ENCODE measurements at places on chromosomes 7 and 10.
A peak's percentile ranks its signal among the peaks of the same experiment; 100 is the strongest.

- DNase-seq: no peak
These were observed 328.5 kb upstream of the AUTS2 start for GRCh38 chr7:69269806-69270205.

DNA sequence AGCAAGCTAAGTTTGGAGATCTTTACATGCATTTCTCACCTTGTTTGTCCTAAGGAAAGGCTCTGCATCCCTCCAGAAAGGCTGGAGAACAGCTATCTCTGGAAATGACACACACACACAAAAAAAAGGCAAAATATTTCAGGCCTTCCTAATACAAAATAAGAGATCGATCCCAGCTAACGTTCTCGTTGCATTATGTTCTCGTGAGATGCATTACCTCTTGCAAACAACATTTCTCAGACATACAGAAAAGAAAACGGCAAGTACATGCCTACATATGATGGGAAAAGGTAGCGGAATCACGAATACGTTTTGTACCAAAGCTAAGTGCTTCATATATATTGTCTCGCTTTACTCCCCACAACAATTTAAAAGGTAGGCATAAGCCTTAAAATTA is 488 bp downstream of the MTERF1 start:
- no peak for DNase-seq

- DNase-seq: no peak
These were observed 178.6 kb downstream of the EMX2 start for GRCh38 chr10:117720931-117721835.

- no peak for DNase-seq
These were observed 209.8 kb downstream of the ZEB1 start for GRCh38 chr10:31528831-31529230.

- DNase-seq: no peak
These were observed 186.3 kb upstream of the ADARB2 start for GRCh38 chr10:1923586-1923985.

- no peak for DNase-seq
These were observed 10.4 kb downstream of the CPA2 start for GRCh38 chr7:130276796-130277762.

DNA sequence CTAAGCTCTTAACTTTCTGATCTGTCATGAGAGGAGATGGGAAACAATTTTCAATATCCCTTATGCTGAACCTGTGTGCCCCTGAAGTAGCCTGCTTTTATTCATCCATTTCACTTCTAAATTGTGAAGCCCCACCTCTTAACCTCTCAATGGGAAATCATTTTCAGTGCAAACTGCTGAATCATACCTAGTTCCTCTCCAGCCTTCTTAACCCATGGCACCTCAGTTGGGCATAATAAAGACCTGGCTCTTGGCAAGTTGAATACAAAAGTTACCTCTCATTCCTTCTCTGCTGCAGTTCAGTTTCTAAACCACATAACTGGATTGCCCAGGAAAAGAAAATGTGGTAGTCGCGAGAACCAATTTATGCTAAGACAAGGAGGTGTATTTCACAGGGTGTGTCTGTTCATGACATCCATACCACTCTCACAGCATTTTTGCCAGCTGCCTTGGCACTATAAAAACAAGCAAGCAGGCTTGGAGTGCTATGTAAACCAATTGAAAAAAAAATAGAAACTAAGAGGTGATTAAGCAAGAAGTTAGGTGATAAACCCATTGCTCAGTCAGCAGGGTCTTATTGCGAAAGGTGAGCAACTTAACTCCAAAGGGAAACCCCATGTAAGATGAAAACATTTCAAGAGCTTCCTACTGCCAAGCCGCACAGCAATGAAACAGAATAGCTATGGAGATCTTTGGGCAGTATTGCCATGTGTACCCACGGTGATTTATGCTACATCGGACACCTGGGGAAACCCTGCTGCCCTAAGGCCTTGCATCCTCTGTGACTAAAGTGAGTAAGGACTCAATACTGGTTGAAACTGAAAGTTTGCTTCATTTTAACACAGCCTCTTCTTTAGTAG is 57.0 kb upstream of the DKK1 start:
- DNase-seq: no peak

DNA sequence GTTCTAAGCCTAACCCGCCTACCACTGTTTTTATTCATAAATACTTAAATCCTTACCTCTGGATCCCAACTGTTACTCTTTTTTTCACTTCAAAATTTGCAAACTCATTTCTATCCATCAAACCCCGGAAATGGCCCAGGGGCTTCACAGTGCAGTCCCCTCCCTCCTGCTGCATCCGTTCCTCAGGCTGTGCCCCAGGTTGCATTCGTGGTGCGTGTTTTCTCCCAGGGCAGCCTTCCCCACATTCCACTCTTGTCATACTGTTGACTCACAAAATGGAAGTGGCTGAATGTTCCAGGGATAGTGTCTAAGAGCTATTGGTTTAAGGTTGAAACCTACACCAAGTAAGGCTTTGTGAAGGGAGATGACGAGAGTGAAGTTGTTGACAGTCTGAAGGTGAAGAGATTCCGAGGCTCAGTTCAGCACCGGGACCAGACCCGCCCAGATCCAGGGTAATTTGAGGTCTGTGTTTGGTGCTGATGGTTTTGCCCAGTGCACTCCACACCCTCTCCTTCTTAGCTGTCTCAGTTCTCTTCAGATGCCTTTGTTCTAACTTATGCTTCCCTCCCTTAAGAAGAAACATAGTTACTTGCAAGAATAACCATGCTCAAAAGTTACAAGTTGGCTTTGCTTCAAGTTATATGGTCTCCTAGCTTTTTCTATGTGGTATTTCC is 7.7 kb downstream of the INSIG1 start:
- no peak for DNase-seq

DNA sequence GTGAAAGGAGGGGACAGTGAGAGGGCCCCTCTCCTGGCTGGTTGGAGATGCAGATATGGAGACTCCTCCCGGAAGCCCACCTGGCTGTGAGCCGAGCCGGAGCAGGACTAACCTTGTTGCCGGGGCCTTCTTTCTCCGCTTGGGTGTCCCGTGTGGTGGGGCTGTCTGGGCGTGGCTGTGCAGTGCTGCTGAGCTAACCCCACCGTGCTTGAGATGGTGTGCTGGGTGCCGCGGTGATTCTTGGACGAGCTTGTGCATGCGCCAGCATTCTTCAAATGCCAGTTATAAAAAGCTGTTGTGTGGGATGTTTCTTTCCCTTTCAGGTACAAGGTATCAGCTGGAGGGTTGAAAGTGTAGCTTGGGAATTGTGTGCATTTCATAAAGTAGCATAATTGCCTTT is 48.8 kb downstream of the DAGLB start:
- no peak for DNase-seq

GRCh38 chr10:75726522-75727483 is 295.4 kb downstream of the LRMDA start:
- no peak for DNase-seq

GRCh38 chr7:36138209-36138608 is 14.8 kb upstream of the EEPD1 start:
- DNase-seq: no peak

- no peak for DNase-seq
These were observed 103.6 kb upstream of the PPP1R9A start for GRCh38 chr7:94803821-94804220.

- DNase-seq: no peak
These were observed 1.8 kb downstream of the VCL start for GRCh38 chr10:73999703-74000102.

GRCh38 chr10:121926157-121926556 is 1.7 kb downstream of the ATE1 start:
- DNase-seq: no peak

DNA sequence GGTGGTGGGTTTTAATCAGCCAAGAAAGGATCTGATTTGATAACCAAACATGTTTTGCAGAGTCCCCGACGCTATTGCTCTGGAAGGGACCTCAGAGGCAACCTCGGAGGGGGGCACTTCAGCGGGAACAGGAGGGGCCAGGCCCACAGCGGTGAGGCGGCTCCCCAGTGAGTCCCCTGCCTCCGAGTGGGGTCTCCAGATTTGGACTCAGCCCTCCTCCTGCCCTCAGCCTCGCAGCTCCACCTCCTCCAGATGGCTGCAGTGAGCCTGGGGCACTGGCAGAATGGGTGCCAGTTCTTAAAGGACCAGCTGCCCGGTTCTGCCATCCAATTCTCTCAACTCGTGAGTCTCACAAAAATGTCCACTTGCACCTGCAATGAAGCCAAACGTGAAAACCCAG is 61.0 kb upstream of the NANOS1 start:
- no peak for DNase-seq

- no peak for DNase-seq
These were observed 246.4 kb upstream of the MKLN1 start for GRCh38 chr7:131081308-131081707.

DNA sequence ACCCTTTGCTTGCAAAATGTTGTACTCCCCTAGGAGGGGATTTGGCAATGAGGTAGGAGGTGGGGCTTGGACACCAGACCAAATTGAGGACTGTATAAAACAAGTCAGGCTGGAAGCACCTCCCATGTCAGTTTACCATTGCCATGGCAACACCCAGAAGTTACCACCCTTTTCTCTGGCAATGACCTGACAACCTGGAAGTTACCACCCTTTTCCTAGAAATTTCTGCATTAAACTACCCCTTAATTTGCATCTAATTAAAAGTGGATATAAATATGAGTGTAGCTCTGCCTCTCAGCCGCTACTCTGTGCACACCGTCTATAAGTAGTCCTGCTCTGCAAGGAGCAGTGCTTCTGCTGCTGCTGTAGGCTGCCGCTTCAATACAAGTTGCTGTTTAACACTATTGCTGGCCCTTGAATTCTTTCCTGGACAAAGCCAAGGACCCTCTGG is 7.8 kb upstream of the BLNK start:
- no peak for DNase-seq

GRCh38 chr7:151794508-151795167 is 82.3 kb downstream of the PRKAG2 start:
- DNase-seq: no peak

DNA sequence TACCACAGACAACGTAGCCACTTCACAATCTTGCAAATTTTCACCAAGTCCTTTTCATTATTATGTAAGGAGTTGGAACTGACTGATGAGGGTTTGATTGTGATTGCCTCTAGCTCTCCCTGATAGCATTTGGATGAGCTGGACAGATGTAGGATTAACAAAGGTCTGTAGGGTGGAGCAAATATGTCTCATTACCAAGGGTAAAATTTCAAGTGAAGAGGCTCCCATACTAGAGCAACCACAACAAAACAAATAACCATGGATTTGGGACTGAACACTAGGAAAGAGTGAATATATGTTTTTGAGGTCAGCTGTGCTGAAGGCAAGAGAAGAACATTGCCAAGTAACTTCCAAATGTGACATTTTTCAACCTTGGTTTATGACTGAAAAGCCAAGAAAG is 281.7 kb downstream of the NEBL start:
- no peak for DNase-seq

DNA sequence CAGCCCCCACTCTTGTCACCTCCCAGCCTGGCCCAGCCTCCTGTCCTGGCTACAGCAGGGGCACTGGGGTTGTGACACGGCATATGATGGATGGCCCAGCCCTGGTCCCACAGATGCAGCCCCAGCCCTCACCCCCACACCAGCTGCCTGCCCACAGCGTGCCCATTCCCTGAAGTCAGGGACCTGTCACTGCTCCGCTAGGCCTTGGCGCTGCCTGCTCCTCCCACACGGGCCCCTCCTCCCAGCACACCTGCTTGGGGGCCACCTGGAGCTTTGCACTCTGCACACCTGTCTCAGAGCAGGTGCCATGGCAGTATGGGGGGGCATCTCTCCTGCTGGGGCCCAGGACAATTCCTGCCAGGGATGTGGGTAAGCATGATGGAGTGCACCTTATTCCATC is 3.5 kb downstream of the GCK start:
- no peak for DNase-seq

- DNase-seq: no peak
These were observed 136.7 kb upstream of the CHST15 start for GRCh38 chr10:124229989-124230634.

- no peak for DNase-seq
These were observed 57.8 kb downstream of the GCC1 start for GRCh38 chr7:127527561-127527960.

- peak; percentile 17 for DNase-seq
These were observed 80.0 kb upstream of the CHST15 start for GRCh38 chr10:124173298-124173900.

DNA sequence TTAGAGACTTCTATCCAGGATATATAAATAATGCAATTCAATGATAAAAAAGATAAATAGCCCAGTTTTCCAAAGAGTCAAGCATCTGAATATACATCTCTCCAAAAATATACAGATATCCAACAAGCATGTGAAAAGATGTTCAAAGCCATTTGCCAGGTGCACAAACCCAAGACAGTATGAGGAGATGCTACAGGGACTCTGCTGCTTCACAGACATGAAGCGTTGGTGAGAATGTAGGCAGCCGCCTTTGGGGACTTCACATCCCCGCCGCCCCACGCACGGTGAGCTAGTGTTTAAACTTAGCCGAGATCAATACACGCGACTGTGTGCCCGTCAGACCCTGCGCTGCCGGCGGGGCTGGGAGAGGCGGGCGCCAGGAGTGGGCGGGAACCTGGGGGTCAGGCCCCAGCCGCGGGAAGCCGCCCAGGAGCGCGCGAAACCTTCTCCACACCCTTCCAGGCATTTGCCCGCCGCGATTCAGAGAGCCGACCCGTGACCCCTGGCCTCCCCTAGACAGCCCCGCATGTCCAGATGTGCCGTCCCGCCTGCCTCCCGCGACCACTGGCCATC is 927 bp upstream of the ALOX5 start:
- DNase-seq: peak; percentile 19

DNA sequence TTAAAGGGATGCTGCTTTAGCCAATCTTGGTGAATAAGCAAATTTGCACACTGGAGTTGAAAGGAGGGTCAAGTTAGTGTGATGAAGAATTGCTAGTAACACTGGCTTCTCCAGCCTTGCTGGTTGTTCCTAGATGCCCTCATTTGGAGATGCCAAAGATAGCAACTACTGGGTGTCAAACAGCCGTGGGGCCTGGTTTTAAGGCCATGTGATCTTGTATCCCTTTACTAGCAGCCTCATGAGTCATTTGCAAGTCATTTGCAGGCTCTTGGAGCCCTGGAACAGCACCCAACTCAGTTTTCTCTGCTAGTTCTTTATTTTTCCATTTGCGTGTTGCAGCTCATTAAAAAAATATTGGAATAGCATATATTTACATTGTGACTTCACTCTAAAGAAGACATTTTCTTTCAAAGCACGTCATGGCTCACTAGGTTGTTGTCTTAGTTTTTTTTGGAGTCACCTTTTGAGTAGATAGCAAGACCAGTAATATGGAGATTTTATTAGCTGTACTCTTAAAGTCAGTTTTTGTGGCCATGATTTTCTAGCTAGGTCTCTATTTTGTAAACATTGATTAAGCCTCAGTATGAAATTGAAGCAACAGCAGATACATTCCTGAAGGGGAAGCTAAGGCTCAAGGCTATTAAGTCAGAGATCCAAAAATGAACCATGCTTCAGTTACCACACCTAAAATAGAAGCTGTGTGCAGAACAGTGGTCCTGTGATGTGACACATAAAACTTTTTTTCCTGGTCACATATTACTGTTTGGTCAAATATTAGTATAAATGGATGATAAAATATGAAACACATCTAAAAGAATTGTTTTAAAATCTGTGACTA is 1.3 kb downstream of the LSMEM1 start:
- DNase-seq: no peak

- DNase-seq: no peak
These were observed 435.2 kb upstream of the SEMA3A start for GRCh38 chr7:84629640-84630318.

Data from CD4-positive, alpha-beta T cell treated with Interleukin-15 for 1 hour (primary cell).